ENCODE measurements at places on chromosomes 7 and 10. TPM values are rescaled to one million over a fixed set of nuclear protein-coding genes. Genes with fewer than 3 reads are reported as not detected.

DNA sequence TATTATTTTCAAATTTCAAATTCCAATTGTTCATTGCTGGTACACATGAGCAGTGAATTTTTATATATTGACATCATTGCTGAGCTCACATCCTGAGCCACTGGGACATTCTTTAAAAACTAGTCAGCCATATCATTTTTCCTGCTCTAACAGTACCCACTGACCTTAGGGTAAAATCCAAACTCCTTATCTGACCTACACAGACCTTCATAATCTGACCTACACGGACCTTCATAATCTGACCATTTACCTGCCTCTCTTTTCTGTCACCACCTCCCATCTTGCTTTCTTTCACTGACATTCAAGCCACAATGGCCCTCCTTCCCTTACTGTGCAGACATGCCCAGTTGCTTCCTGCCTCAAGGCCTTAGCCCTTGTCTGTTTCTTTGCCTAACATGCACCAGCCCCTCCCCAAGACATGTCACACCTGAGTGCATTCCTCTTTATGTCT is 16.1 kb upstream of the CUZD1 start:
- no peak for DNase-seq

DNA sequence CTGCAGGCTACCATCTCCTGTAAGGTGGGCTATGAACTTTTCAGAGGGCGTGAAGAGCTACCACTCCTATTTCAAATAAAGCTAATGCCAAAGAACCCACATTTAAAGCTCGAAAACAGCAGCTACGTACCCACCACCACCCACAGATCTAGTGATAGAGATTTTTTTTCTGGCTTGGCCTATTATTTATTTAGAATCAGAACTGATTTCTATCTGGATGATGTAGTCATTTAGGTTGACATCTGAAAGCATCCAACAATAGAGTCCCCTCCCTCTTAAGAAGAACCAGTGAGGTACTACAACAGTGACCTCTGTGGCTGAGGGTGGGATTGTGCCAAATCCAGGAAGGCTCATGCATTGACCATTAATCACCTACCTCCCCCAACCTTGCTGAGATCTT is 113.8 kb upstream of the ADO start:
- DNase-seq, result no peak

GRCh38 chr10:106804992-106805582 is 359.4 kb downstream of the SORCS1 start:
- DNase-seq, result no peak

DNA sequence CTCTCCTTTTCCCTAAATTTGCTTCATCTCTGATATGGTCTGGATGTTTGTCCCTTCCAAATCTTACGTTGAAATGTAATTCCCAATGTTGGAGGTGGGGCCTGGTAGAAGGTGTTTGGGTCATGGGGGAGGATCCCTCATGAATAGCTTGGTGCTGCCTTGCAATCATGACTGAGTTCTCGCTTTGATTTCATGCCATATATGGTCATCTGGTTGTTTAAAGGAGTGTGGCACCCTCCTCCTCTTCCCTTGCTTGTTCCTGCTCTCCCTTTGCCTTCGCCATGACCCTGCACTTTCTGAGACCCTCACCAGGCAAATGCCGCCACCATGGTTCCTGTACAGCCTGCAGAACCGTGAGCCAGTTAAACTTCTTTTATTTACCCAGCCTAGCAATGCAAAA is 14.5 kb downstream of the NOBOX start:
- no peak for DNase-seq

DNA sequence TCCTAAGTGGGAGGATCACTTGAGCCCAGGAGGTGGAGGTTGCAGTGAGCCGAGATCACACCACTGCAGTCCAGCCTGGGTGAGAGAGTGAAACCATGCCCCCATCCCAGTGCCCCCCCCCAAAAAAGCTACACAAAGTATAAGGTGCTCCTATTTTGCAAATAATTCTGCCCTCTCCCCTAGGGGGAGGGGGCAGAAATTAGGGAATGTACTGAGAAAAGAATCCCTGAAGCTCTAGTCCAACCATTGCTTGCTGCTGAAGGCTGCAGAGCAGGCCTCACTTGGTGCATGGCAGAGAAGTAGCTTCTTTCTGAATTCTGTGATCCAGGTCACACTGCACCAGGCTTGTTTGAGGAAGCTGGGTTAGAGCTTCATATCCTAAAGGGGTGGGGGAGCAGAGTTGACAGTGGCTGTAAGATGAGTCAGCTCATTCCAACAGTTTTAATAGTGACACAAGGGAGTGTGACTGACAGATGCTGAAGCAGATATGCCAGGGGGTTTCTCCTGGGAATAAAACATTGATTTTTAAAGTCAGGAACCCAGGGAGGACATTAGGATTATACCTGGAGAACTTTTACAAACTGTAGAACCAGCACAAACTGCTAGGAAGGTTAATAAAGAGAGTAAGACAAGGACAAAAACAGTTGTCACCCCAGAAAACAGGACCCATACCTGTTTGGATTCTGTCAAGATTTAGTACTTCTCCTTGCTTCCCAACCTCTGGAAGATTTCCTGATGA is 32.8 kb upstream of the STRIP2 start:
- DNase-seq, result no peak

DNA sequence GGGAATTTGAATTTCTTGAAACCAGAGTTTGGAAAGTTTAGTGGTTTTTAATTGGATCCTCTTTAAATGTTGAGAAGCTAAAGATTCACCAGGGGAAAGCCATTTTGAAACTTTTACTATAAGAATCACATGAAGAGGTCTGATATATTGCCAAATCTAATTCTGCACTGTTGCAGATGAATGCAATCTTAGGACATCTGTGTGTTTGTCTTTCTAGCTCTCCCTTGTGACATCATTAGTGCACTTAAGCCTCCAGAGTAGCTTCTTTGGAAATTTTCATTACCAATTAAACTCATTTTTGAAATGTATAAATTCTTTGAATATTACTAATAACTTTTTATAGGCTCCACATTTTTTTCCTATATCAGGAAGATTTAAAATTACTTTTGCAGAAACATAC is 160.2 kb downstream of the BICC1 start:
- DNase-seq, result no peak

- DNase-seq, result no peak
Observed at GRCh38 chr10:124605001-124605370, 139.2 kb downstream of the FAM53B start.

GRCh38 chr10:45502458-45502857 is 128.4 kb downstream of the ALOX5 start:
- no peak for DNase-seq

DNA sequence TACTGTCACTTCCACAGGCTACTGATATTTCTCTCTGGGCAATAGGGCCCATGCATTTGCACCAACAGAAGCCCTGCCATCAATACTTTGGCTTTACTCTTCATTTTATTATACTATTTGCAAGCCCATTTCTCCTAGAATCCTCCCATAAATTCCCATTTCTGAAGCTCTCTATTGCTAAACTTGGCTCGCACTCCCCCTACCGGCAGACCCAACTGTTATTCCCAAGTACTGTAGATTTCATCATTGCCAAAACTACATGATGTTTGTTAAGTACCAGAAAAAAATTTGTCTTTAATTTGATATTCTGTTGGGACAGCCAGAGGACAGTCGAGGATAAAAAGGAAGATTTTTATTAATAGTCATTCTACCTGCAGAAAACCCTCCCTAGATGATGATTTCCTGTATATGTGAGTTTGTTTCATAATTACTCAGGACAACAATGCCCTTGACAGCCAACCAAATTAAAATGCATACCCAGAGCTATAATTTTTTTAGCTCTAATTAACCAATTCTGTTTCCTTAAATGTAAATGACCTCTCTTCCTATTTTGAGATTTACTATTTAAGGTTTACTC is 298.6 kb downstream of the REEP3 start:
- DNase-seq, result peak; percentile 20

DNA sequence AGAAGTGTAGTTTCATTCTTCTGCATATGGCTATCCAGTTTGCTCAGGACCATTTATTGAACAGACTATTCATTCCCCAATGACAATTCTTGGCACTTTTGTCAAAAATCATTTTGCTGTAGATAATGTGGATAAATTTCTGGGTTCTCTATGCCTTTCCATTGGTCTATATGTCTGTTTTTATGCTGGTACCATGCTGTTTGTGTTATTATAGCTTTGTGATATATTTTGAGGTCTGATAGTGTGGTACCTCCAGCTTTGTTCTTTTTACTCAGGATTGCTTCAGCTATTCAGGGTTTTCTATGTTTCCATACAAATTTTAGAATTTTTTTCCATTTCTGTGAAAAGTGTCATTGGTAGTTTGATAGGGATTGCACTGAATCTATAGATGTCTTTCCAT is 315.3 kb upstream of the KAT6B start:
- DNase-seq, result no peak

- no peak for DNase-seq
Observed at GRCh38 chr10:86106616-86107015, 260.0 kb downstream of the GRID1 start.

DNA sequence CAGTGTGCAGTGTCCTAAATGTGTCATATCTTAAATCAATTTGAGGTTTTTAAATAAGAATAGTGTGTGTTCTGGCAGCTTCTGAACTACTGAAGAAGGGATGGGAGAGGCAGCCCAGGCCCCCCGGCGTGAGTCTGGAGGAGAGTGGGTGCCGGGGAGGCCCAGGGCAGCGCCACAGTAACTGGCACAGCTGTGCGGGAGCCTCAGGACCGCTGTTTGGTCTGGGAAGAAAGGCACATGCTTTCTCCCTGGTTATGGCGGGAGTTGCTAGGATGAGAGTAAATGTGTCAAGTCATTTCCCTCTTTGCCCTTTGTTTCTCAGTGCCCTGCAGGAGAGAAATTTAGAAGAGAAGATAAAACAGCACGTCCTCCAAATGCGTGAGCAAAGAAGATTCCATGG is 31.9 kb upstream of the PWWP2B start:
- no peak for DNase-seq

- peak; percentile 50 for DNase-seq
Observed at GRCh38 chr7:100875356-100875751, 451 bp downstream of the SRRT start.

- no peak for DNase-seq
Observed at GRCh38 chr10:86317949-86318725, 48.5 kb downstream of the GRID1 start.

DNA sequence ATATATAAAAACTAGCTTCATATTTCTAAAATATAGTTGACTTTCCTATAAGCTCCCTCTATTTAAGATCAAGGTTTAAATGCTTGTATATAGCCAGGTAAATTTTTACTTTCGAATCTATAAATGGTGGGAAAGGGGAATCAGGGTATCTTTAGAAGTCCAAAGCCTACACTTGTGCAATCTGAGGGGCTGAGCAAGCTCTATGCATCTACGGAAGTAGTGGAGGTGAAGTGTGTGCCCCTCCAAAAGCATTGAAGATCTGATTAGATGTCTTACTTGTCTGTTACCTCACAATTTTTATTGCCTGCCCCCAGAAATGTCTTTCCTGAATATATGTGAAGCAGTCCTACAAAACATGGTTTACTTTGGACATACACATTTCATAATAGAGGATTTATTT is 1.6 kb downstream of the AKAP9 start:
- no peak for DNase-seq

DNA sequence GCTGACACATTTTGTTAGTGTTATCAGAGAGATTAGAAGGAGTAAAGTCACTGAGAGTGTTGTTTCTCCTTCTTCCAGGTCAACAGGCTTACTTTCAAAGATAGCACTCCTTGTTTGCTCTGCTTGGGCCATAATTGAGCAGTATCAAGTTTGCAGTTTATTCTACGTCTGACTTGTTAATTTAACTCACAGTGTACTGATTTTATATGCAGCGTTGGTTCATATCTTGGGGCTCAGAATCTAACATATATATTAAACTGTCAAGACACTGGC is 430.2 kb downstream of the EXOC4 start:
- no peak for DNase-seq

DNA sequence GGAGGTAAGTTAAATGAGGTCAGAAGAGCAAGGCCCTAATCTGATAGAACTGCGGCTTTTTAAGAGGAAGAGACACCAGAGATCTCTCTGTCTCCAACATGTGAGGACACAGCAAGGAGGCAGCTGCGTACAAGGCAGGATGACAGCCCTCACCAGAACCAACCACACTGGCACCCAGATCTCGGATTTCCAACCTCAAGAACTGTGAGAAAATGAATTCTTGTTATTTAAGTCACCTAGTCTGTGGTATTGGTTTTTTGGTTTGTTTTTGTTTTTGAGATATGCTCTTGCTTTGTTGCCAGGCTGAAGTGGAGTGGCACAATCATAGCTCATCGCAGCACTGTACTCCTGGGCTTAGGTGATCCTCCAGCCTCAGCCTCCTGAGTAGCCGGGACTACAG is 127.2 kb downstream of the DLG5 start:
- DNase-seq, result no peak

GRCh38 chr10:65032867-65033769 is 1511.9 kb downstream of the REEP3 start:
- no peak for DNase-seq

GRCh38 chr7:92643821-92644220 is 53.6 kb upstream of the FAM133B start:
- no peak for DNase-seq

DNA sequence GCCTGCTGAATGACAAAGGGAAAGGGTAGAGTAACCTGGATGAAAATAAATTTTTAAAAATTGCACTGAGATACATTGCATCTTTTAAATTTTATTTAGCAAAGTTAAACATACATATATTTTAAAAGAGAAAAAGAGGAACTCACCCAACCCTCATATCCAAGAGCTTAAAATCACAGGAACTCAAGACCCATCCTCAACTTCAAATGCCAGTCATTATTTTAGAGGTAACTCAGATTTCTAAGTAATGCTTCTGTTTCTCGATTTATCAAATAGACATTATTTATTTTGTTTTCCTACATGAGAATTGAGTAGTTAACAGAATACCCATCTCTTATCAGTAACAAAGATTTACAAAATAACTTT is 32.4 kb upstream of the KMT2E start:
- DNase-seq, result no peak

- peak; percentile 11 for DNase-seq
Observed at GRCh38 chr7:70654979-70655378, 477.0 kb upstream of the GALNT17 start.

- no peak for DNase-seq
Observed at GRCh38 chr7:43585562-43585961, 2.7 kb downstream of the STK17A start.

DNA sequence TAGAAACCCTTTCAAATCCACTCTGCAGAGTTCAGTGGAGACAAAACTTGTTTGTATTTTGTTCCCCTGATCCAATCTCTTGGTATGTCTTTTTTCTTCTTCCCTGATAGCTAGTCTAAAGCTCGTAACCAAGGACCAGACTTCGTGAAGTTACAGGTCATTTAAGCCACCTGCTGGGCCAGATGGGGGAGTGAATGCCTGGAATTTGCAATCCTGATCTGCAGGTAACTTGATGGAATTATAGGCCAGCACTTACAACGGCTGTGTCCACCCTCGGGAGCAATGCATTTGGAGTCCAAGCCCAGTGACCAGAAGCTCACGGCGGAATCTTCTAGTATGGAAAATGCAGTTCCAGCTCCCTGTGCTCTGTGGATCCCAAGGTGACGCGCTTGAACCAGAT is 566.9 kb downstream of the TCERG1L start:
- DNase-seq, result no peak

GRCh38 chr10:69065406-69066361 is 22.2 kb upstream of the SRGN start:
- DNase-seq, result no peak

The ANKRD16 gene
- 15.9 TPM for total RNA-seq

The UNC5B gene
- 10.7 TPM for total RNA-seq

The LIPK gene
- not detected for total RNA-seq

The GPR158 gene
- 8.8 TPM for total RNA-seq

The WEE2 gene
- 0.45 TPM for total RNA-seq

The MYO3A gene
- total RNA-seq, result 6.0 TPM

The UPK3BL2 gene
- 8.0 TPM for total RNA-seq

The FIGNL1 gene
- total RNA-seq, result 33.7 TPM

The RPEL1 gene
- not detected for total RNA-seq
